NCI-H1417 treated with DMSO at 0.1 percent for 48 hours (cell line): ENCODE measurements at places on chromosomes 1 and 21.

DNA sequence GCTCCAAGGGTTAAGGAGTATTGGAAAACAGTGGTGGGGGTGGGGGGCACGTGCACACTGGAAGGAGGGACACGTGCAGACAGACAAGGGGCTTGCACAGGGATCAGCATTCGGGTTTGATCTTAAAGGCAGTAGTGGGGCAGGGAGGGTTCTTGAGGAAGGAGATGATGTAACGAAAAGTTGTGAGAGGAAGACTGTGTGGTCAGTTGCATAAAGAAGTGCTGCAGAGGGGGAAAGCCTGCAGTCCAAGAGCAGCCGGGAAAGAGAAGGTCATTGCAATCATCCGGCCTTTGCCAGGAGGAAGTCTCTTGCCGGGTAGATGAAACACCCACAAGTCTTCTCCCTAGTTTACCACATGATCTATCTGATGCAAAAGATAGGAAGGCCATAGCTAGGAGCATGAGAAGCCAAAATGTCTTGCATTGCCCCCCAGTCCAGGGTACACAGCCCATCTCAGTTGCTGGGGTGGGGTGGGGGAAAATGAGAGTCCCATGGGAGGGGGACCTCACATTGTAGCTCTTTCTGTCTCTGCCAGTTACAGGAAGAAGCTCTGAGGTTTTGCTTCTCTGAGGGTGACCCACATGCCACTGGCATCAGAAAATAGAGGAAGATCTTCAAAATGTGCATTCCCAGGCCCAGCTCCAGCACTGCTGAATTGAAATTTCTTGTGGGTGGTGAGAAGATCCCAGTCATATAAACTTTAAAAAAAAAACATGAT is 202.5 kb upstream of the RAB4A start:
- DNase-seq: no peak

GRCh38 chr1:51624855-51625254 is 8.0 kb downstream of the OSBPL9 start:
- no peak for DNase-seq

GRCh38 chr1:117215733-117216462 is 5.2 kb upstream of the VTCN1 start:
- DNase-seq: no peak

DNA sequence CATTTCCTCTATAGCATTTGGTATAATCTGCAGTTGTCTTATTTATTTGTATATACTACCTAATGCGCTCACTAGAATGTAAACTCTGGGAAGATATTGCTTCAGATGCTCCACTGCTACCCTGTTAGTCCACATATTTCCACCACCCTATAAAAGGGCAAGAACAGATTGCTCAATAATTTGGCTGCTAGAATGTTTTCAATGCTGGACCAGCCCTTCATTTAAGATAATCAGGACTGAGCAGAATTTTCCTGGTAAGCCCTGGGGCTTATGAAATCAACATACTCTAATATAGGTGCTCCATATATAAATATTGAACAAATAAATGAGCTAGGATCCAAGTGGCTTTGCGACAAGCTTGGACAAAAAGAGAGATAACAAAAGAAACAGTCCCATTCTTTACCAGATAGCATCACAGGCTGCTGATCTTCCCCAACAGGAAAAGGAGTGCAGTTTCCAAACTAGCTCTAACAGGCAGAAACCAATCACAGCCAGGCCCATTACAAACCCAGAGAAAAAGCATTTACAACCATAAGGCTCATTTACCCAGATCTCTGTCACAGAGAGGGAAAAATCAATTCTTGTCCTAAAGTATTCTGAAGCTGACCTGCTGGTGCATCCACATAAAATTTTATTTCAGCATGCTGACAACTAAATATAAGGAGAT is 8.3 kb downstream of the BCAR3 start:
- no peak for DNase-seq

GRCh38 chr1:247924868-247925267 is at the start of gene OR2AJ1:
Gene OR2AJ1 (plus strand): TSS chr1:247924889. CDS start chr1:247933769, 8,880 bp downstream.
- DNase-seq: no peak

DNA sequence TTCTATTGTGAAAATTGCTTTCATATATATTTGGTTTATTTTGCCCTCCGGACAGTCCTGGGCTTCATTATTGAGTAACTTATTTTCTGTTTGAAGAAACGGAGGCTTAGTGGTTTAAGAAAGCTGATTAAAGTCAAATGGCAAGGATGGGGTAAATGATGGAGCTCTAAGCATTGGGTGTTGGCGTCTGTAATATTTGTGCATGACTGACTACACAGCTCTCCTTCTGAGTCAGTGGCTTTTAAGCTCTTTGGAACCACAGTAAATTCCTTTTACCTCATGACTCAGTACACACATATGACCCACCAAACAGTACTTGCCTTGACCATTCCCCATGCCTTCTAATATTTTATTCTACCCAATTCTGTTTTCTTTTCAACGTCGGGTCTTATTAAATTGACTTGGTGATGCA is 21.0 kb downstream of the B3GALT5 start:
- DNase-seq: no peak

DNA sequence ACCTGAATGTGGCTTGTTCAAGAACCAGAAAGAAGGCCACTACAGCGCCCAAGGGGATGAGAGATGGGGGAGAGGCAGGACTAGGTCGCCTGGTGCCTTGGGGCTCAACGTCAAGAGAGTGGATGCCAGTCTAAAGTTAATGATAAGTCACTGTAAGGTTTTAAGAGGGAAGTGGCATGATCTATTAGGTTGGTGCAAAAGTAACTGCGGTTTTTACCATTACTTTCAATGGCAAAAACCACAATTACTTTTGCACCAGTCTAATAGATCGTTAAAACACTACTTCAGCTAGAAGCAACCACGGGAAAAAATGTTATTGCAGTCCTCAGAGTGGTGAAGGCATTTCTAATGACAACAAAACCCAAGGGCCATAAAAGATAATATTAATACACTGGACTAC is 2.6 kb upstream of the GJB3 start:
- no peak for DNase-seq

DNA sequence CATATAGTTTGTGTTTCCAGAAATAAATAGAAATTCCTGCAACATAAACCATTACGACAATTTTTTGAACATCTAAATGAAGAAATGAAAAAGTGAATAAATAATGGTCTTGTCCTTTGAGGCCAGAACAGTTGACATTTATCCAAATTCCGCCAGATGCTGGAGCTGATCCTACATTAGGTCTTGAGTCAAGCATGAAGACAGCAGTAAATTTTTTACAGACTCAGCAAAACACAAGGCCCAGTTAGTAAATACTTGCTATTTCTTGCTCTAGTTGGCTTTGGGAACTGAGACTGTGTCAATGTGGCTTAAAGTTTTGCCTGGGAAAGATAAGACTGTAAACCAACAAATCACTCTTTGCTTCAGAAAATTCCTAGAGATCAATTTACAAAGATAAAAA is 540.1 kb upstream of the RGS18 start:
- DNase-seq: no peak

DNA sequence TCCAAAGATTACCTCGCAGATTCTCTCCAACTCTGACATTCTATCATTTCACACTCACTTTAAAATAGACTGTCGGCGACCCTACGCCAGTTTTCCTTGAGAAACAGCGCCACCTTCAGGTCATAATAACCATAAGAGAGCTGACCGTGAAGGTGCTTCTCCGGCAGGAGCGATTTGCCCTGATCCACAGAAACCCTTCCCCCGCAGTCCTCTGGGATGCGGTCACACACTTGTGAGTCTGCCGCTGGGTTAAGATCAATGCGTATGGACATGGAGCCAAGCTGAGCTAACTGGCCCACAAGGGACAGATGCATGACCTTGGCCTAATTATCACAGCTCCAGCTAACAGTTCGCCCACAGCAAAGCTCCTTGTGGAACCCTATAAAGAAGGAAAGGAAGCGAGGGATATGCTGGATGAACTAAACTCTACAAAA is 32.8 kb upstream of the IFNAR2 start:
- DNase-seq: peak; percentile 30

DNA sequence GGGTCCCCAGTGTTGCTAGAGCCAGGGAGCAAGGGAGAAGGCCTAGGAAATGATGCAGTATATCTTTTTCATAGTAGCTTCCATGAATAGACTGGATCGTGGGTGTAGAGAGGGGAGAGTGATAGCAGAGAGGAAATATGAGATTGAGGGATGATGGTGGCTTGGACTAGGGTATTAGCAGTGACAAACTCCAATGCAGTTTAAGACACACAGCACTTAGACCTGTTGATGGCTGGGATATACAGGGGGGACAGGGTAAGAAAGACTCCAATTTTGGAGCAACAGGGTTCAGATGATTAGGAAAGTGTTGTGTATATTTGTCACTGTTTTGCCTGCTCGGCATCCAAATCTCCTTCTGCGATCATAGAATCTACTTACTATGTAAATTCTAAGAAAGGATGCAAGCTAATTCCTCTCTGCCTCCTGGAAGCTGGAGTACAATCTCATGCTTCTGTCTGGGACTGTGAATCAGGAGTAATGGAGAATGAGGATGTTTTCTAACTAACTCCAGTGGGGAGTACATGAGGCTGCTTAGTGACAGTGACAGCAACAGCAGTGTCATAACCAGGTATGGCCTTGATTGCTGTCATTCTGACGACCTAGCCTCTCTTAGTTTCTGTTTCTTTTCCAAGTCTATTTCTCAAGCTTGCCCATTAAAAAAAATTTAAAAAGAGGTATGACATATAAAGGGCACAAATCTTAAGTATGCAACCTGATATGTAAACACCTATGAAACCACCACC is 47.5 kb downstream of the SYDE2 start:
- no peak for DNase-seq

DNA sequence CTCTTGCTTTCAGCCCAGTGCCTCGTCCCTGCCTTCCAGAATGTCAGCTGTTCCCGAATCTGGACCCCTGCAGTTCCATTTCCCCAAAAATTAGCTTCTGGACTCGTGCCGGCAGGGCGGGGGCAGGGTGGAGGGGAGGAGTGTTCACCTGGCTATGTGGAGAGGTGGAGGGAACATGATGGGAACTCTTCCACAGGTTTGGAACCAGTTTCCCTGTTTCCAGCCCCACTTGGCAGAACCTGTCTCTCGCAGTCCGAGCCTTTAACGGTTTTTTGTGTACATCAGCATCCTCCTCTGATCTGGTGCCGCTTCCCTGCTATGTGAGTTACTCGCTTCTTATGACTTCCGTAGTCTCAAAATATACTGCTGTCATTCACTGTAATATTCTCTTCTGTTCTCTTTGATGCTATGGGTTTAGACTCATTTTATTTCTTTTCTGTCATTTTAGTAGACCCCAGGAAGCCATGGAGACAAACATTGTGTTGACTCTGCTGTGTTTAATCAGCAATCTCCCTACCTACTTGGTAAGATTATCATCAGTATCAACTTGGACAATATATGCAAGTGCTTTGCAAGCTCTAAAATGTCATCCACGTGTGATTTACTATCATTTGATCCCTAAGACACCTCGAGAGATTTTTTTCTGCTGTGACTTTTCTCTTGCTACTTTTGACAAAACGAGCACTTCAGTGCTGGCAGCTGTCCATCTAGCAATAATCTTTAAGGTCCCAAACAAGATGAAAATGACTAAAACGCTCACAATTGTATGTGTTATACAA is 33.3 kb upstream of the HNRNPU start:
- DNase-seq: no peak

DNA sequence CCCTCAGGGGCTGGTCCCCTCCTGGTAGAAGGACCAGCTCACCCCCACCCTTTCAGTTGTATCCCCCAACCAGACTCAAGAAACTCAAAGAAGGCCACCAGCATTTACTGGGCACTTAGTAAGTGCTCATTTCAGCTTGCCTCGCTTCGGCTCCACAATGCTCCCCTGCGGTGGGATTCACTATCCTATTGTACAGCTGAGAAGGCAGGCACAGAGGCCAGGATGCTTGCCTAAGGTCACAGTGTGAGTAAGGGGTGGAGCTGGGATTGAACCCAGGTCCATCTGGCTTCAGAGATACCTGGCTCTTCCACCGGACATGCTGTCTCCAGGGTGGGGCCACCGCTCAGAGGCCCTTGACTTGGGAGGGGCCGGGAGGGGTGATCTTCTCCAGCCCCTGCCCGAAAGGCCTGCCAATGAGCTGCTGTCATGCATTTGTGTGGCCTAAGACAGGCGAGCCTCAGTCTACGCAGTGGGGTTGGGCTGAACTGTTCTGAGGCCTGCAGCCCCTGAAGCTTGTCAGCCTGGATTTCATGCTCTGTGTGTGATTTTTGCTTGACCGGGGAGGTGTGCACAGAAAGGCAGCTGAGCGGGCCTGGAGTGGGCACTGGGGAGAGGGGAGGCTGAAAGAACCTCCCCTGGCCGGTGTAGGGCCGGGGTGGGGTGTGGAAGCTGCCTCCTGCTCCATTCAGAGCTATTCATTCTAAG is 48.1 kb downstream of the DMRTB1 start:
- DNase-seq: no peak

DNA sequence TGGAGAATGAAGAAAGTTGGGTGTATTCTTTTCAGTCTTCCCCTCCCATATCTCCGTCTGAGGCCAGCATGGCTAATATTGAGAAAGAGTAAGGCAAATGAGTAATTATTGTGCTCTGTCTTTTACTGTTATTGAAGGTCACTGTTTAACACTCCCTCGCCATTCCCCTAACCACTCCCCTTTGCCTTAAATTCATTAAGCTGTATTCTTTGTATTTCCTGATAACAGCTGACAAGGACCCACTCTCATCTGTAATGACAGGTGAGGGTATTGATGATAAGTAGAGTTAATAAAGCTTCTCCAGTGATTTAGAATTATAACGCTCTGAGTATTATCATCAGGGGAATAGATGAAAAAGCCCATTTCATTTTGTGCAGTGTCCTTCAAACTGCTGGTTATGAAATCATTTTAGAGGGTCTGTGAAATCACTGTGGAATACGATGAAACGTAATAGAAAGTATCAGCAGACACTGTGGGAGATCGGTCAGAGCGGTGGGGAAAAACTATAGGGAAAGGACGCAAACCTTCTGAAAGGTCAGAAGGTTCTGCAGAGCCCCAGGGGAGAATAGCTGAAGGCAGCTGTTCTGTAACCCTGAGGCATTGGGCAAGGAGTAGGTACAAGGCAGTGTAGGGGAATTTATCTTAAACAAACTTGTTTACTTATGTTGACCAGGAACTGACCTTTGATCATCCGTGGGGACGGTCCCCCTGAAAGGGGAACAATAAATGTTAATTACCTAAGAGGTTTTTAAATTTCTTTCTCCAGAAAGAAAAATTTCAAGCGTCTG is 46.3 kb upstream of the CACYBP start:
- DNase-seq: no peak

DNA sequence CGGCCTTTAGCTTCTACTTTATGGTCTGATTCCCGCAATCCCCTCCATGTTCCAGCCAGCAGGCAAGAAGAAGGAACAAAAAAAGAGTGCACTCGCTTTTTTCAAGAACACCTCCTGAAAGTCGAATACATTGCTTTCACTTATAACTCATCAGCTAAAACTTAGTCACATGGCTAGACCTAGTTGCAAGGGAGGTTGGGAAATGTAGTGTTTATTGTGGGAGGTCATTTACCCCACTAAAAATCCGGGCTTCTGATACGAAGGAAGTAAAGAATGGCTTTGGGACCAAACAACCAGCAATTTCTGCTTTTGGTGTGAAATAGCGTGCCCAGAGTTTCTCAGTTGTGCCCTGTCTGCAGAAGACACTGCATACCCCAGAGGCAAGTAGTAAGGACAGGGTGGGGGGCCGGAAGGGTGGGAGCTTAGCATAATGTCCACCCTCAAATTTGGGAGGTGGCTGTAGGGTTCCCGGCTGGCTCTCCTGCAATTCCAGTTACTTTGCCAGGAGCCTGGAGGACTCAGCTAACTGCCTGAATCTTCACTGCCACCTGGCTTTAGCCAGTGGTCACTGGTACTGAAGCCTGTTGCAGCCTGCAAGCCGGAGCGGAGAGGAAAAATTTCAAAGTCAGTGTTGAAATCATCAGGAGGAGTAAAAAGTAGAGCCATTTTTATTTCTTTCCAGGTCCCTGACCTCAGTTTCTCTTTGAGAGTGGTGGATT is 57.7 kb upstream of the F3 start:
- DNase-seq: no peak
